IMR-90 (cell line): ENCODE measurements at places on chromosomes 5 and 9. TPM values are rescaled to one million over a fixed set of nuclear protein-coding genes. Genes with fewer than 3 reads are reported as not detected.

GRCh38 chr9:126536131-126536530 lies 77.6 kb upstream of the LMX1B start:
- H3K4me1 ChIP-seq = no peaks in the 10 kb centered on the region; the same call in 1 of the 2 replicates
- H3K4me3 ChIP-seq = no peak overlapping the region
- peaks cover 63% of the 10 kb centered on the region for H3K27me3 ChIP-seq
- no peak for DNase-seq

DNA sequence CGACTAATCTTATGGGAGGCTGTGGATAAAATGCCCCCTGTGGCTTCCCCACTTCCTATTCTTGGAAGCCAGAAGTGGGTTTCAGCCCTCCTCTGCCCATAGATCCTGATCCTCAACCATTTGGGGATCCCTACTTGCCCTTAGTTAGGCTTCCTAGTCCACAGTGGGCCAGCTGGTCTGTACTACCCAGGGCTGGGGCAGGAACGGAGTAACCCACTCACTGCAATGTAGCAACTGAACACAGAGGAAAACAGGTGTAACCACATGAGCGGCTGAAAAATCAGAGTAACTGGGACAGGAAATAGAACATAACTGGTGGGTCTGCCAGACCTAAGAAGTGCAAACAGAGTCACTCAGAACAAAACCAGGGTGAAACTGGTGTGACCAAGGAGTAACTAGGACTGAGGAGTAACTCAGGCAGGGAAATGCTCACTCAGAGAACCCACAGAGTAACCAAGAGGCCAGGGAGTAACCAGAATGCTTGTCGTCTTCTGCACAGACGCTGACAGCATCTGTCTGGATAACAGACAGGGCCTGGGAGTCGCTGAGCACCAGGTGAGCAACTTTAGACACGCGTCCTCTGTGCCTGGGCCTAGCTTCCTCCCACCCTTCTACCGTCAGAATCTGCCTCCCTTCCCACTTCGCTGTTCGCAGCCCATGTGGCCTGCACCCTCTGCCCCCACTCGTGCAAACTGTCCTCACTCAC lies 1.0 kb downstream of the AQP3 start:
- no peaks in the 10 kb centered on the region for H3K36me3 ChIP-seq
- no peak for DNase-seq
- H3K27me3 ChIP-seq = no peaks in the 10 kb centered on the region
- H3K27ac ChIP-seq = no peak overlapping the region
- peaks cover 10% of the 10 kb centered on the region for H3K4me1 ChIP-seq

DNA sequence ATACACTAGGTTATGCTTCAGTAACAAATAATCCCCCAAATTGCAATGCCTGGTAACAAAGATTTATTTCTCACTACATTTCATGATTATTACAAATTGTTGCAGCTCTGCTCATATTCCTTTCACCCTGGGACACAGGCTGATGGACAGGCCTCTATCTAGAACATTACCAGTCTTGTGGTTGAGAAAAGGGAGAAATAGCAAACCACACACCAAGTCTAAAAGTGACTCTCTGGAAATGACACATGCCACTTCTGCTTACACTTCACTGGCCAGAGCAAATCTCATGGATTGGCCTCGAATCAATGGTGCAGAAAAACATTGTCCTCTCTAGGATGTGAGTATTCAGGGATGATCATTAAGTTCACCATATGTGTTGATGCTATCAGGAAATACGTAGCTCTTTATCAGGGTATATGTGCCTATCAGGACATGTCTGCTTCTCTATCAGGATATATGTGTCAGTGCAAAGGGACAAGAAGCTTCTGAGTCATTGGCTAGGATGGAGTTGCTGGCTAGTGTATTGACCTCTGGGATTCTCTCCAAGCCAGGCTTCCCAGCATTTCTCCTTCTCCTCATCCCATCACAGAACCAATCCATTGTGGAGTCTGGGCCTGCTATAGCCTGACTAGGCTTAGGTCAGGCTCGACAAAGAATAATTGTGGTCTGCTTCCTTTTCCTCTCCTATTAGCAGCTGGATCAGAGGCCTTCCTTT lies 91.1 kb upstream of the CEP78 start:
- H3K27me3 ChIP-seq = no peaks in the 10 kb centered on the region
- no peaks in the 10 kb centered on the region for H3K36me3 ChIP-seq
- H3K4me3 ChIP-seq = no peak overlapping the region
- no peaks in the 10 kb centered on the region for H3K4me1 ChIP-seq
- no peak overlapping the region for H3K27ac ChIP-seq
- no peak for DNase-seq

GRCh38 chr5:135004376-135004775 lies 29.7 kb downstream of the PITX1 start:
- 0 out of 2 replicates have a peak, but pooled peaks cover 2% of the 10 kb centered on the region for H3K27me3 ChIP-seq
- H3K4me3 ChIP-seq = no peak overlapping the region

GRCh38 chr5:153476767-153477166 lies 13.7 kb upstream of the GRIA1 start:
- H3K4me1 ChIP-seq = no peaks in the 10 kb centered on the region
- no peak overlapping the region for H3K4me3 ChIP-seq
- H3K36me3 ChIP-seq = no peaks in the 10 kb centered on the region
- H3K27ac ChIP-seq = no peak overlapping the region

- peak; percentile 37 for DNase-seq
- H3K36me3 ChIP-seq = no peaks in the 10 kb centered on the region
- H3K27ac ChIP-seq = no peak overlapping the region
- H3K27me3 ChIP-seq = peaks cover 13% of the 10 kb centered on the region
- H3K4me1 ChIP-seq = no peaks in the 10 kb centered on the region
These were observed 156.1 kb upstream of the DAB2 start for GRCh38 chr5:39580702-39581453.

- H3K36me3 ChIP-seq = no peaks in the 10 kb centered on the region
- peaks cover 6% of the 10 kb centered on the region; the same call in 1 of the 2 replicates for H3K4me1 ChIP-seq
- no peak for DNase-seq
- peaks cover 24% of the 10 kb centered on the region for H3K27me3 ChIP-seq
- no peak overlapping the region for H3K4me3 ChIP-seq
These were observed 435 bp upstream of the CDX1 start for GRCh38 chr5:150166037-150166649.

DNA sequence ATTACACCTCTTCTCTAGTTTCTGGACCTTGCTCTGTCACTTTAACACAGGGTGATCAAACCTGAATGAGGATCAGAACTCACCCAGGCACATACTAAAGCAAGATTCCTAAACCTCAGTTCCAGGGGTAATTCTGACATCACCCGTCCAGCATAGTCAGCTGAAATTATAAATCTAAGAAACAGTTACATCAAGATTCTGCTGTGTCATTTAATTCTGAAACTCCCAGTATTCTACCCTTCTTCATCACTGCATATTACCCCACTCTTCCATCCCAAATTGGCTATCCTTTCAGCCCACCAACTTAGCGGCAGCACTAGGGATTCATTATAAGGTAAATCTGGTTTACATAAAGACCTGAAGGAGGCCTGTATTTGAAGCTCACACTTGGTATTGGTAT lies 64.0 kb downstream of the STX17 start:
- no peaks in the 10 kb centered on the region for H3K27me3 ChIP-seq
- no peaks in the 10 kb centered on the region for H3K4me1 ChIP-seq
- peaks cover 7% of the 10 kb centered on the region for H3K36me3 ChIP-seq
- no peak overlapping the region for H3K4me3 ChIP-seq

TICAM2 gene
- 4.3 and 6.9 TPM in 2 replicates for total RNA-seq
